ENCODE measurements at places on chromosomes 6 and 20.
A peak's percentile ranks its signal among the peaks of the same experiment; 100 is the strongest.

DNA sequence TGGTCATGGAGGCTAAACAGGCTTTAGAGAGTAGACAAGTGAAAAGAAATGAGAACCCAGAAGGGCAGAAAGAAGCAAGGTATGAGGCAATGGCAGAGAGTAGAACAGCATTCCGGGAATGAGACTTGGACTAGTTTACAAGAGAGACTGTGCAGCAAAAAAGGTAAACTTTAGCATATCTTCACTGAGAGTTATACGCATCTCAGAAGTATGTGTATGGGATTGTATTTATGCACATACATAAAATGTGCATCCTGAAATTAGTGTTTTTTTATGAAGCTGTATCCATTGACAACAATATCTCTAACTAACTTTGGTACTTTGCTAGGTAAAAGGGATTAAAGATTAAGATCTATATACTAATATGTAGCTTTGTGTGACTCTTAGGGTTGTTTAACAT, 753.6 kb downstream of the BCKDHB start:
- no peak for DNase-seq

DNA sequence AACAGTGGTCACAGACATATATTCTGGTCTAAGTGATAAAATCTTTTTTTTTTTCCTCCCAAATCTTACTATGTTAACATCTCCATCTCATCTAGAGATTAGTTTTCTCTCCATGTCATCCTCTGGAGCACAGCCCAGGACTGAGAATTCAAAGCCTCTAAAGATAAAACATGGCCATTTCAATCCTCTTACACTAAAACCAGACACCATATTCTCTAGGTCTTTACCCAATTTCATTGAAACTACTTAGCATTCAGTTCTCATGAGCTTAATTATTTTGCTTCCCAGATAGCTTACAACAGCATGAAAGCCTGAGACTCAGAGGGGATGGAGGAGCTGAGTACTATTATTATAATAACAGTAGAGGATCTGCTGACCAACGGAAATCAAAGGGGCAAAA, 92.7 kb downstream of the FARS2 start:
- DNase-seq: no peak

- DNase-seq: no peak
Measured at GRCh38 chr20:4883051-4883450, 118.3 kb downstream of the SLC23A2 start.

DNA sequence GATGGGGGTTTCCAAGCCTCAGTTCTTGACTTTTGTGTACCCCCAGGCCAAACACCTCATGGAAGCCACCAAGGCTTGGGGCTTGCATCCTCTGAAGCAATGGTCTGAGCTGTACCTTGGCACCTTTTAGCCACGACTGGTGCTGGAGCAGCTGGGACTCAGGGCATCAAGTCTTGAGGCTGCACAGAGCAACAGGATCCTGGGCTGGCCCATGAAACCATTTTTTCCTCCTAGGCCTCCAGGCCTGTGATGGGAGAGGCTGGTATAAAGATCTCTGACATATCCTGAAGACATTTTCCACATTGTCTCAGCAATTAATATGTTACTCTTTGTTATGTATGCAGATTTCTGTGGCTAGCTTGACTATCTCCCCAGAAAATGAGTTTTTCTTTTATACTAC, 269.1 kb upstream of the TBX18 start:
- DNase-seq: no peak

DNA sequence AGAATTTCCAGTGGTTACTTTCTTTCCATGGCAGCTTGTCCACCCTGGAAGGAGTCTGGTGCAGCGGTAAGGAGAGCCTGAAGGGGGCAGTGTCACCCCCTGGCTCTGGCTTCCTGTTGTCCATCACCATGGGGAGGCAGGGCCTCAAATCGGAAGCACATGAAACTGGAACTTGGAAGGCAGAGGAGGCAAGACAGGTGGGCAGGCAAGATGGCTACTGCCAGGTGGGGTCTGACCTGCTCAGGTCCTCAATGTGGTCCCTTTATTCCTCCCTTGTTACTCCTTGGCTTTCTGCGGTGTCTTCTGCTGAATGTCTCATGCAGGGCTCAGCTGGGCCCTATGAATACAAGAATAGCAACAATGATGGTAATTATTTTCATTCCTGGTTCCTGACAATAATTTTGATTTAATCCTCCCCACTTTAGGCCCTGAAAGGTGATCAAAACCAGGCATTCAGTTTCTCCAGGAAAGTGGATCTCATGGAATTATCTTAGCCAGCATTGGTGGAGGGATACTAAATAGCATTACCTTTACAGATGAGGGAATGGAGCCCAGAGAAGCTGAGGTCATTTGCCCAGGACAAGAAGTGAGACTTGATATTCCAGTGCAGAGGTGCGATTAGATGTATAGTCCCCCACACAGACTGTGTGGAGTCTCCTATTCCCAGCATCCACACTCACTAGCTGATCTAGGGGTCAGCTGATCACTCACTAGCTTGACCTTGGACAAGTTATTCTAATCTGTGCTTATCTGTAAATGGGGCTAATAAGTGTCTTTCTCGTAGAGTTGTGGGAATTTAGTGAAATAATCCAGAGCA, 17.6 kb upstream of the SNAI1 start:
- DNase-seq: no peak

DNA sequence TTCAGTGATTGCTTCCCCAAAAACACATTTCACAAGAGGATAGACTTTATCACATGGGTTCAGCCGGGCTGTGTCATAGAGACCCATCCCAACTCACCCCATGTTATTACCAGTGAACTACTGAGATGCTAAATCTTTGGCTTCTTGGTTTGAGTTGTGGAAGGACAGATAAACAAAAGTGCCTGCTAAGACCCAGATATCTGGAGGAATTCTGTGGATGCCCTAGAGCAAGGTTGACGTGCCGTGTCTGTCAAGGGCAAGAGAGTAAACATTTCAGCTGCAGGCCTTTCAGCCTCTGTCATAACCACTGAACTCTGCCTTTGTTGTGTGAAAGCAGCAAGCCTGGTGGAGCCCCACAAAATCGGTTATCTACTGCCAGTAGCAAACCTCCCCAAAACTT, 11.2 kb upstream of the THBD start:
- DNase-seq: no peak

GRCh38 chr6:163335671-163336545, 78.6 kb upstream of the QKI start:
- no peak for DNase-seq

- no peak for DNase-seq
Measured at GRCh38 chr20:48159145-48160008, 374.1 kb upstream of the SULF2 start.

DNA sequence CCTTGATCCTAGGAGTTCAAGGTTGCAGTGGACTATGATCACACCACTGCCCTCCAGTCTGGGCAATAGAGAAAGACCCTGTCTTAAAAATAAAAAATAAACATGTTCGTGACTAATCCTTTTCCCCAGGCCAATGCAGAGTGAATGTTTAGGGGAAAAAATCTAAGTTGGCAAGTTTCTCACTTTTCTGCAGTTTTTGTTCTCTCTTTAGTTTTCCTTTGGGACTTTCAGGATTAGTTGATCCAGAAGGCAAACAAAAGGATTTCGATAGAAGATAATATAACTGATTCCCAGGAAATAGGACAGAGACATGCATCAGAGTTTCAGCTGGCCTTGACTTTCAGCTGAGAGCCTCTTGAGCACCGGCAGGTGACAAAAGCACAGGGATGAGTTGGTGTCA, 53.3 kb downstream of the SOD2 start:
- no peak for DNase-seq

- DNase-seq: no peak
Measured at GRCh38 chr6:119586250-119586882, 236.8 kb upstream of the MAN1A1 start.

DNA sequence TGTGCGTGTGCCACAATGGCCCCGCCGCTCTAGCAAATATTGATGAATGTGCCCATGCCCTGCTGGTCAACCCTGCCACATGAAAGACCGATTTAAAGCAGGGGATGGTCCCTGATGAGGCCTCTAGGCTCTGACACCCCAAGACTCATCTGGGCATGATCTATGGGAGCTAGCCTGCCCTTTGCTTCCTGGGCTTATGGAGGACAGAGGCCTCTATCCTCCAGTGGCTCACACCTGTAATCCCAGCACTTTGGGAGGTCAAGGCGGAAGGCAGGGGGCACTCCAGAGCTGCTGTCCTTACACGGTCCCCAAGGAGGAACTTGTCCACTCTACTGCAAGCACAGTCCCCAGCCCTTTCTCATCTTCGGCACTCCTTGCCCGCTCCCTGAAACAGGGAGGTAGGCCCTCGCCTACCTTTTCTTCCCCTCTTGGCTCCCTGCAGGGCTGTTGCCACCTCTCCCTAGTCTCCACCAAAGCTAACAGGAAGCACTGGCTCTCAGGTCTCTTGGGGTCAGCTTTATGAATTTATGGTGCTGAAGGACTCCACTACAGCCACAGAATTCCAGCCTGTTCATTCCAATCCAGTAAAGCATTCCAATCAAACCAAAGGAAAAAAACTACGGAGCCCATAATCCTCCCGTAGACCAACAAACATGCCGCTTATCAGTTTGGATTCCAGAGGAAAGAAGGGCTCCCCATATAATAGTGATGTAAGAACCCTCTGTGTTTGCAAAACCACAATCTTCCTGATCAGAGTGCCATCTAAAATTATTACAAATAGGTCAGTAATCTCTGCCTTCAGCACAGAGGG, 48.7 kb upstream of the FOXQ1 start:
- DNase-seq: no peak

DNA sequence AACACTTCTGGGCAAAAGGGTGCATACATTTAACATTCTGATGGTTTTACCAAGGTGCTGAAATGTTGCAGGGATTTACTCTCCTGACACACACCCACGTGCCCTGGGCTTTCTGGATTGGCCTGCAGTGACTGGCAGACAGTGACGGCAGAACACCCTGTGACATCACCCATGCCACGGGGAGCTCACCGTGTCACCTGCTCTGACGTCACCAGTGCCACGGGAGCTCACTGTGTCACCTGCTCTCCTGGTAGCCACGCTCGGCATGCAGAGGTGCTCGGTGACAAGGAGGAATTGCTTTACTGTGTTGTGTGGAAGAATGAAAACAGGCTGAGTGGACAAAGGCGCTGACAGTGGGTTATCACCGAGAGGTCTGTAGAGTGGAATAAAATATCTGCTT, 99.3 kb downstream of the RAMACL start:
- DNase-seq: no peak

- no peak for DNase-seq
Measured at GRCh38 chr6:17265570-17265969, 15.6 kb upstream of the RBM24 start.

DNA sequence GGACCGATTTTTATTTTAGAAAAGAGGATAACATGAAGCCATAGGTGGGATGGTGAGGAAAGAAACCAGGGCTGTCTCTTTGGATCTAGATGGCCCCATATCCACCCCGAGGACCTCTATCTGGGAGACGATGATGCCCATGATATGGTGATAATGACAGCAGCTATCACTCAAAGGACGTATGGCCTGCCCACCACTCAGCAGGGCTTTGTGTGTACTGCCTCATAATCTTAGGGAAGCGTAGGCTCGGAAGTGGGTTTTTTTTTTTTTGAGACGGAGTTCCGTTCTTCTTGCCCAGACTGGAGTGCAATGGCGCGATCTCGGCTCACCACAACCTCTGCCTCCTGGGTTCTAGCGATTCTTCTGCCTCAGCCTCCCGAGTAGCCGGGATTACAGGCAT, 8.2 kb upstream of the TAF8 start:
- no peak for DNase-seq

- DNase-seq: peak; percentile 73
Measured at GRCh38 chr20:645318-646106, 7.5 kb downstream of the SRXN1 start.

DNA sequence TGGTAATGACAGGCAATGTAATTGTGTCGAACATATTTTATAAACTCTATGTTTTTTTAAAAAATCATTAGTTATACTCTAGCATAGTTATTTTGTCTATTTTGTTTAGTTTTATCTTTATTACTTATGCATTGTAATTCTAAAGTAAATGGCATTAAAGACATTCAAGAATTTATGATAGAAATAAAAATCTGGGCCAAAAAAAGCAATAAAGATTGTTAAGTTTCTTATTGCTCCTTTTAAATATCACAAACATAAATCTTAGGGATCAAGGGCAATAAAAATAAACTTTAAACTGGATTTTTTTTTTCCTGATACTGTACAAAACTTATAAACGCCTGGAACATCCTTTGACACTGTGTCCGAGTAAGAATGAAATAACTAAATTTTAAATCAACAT, 931.5 kb upstream of the EYS start:
- DNase-seq: no peak

DNA sequence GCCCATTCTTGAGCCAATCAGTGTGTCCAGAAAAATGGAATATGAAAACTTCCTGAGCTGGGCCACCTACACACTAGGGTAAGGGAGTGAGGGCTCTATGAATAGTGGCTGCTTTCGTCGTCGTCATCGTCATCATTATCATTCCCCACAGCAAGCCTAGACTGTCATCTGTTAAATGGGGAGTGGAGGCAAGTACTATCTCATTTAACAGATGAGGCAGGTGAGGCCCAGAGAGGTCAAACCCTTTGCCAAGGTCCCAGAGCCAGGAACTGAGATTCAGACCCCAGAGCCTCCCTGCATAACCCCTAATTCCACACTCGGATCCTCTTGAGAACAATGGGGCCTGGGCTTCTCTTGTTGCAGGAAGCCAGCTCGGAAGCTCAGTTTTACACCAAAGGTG, 20.6 kb downstream of the BPIFB1 start:
- DNase-seq: no peak
